ENCODE measurements at places on chromosomes 12 and 14.

DNA sequence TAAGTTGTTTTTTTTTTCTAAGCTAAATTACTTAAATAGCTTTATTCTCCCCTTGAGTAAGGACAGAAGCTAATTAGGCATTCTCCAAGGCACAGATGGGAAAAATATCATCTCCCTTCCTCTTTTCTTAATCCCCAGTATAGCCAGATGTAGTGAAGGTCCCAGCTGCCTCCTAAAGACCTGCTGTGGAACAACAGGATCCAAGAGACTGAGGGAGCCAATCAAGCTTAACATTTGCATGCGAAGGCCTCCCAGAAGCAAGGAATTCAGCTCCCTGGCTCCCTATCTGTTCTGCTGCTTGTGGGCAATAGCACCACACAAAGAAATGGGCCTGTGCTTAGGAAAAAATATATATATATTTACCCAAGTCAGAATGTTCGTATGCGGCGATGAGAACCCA, 255.2 kb downstream of the SYT1 start:
- no peak for DNase-seq

DNA sequence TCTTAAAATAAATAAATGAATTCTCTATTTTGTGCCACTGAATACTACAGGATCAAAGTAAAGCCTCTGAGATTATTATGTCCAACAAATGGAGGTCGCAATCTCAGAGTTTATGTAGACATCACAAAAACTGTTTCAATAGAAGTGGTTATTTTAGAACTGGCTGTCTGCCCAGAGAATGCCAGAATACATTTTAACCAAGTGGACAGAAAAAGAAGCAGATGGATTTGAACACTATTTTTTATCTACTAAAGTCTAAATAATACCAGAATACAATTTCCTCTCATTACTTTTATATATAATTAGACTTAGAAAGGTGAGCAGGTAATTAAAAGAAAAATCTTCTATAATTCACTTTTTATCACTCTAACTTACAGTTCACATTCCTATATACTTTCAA, 118.3 kb downstream of the MED13L start:
- DNase-seq, result no peak

DNA sequence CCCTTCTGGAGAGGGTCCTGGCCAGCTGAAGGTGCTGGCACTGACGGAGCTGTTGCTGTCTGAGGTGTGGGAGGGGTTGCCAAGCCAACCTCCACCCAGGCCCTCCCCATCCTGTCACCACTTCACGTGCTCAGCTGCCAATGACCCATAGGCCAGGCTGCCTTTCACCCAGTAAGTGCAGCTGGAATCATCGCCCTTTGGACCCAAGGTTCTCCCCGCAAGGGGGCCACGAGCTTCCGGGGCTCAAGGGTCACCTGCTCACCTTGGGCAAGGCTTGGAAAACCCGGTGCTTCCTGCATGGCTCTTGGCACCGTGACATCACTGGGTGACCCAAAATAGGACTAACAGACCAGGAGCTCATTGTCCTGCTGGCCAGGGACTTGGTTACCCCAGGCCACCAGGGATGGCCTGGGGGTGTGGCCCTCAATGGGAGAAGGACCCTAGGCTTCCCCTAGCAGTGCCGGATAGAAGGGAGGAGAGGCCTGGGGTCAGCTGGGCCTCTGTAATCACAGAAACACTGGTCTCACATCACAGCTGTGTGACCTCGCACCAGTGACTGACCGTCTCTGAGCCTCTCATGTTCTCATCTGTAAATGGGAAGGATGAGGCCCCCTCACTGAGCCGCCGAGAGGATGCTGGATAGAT, 51.3 kb downstream of the CCDC85C start:
- no peak for DNase-seq

DNA sequence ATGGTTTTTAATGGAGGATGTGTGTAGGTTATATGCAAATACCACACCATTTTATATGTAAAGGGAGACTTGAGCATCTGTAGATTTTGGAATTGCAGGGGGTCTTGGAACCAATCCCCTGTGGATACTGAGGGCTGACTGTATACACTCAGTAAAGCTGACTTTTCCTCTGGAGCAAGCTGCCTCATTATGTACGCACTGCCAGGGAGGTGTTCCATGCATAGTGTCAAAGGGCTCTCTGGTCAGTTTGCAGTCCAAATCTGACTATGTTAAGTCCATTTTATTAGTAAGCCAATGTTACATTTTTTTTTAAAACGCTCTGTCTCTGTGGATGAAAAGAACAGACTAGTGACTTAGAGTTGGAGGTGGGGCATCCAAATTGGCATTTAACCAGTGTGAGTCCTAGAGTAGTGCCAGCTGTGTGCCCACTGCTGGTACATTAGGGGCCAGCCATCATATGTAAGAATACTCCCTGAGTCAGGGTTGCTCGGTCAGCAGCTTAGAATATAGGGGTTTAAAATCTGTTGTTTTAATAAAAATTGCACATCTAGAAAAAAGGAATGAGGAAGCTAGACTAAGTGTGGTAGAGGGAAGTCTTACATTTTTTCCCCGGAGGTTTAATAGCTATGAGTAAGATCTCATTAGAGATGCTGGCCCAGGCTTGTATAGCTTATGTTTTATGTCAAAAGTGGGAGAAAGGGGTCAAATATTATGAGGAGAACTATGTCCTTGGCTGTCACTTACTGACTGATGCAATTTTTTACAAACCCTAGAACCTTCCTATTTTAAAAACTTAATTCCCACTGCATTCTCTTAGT, 87.0 kb downstream of the TESC start:
- DNase-seq, result no peak

DNA sequence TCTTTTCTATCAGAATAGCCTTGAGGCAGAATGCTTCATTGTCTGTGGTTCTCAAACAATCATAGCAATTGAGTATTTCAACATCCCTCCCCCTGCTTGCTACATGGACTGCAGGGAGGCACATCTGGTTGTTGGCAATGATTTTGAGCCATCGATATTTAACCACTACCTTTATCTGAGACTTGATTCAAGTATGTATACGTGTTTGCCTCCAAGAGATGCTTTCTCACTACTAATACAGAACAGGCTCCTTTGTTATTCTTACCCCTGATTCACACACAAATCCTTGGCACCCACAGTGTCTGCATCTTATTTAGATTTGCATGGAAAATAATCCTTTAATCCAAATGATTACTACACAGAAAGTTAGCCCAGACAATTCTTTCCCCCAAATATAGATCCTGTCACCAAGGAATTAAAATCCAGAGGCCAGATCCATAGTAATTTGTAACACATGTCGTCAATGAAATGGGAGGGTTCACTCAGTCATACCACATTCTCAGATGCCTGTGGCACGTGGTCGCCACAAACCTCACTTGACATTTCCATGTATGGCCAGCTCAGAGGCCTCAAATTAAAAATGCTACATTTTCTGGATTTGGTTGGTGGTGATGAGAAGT, 199.3 kb downstream of the ITPR2 start:
- DNase-seq, result no peak

DNA sequence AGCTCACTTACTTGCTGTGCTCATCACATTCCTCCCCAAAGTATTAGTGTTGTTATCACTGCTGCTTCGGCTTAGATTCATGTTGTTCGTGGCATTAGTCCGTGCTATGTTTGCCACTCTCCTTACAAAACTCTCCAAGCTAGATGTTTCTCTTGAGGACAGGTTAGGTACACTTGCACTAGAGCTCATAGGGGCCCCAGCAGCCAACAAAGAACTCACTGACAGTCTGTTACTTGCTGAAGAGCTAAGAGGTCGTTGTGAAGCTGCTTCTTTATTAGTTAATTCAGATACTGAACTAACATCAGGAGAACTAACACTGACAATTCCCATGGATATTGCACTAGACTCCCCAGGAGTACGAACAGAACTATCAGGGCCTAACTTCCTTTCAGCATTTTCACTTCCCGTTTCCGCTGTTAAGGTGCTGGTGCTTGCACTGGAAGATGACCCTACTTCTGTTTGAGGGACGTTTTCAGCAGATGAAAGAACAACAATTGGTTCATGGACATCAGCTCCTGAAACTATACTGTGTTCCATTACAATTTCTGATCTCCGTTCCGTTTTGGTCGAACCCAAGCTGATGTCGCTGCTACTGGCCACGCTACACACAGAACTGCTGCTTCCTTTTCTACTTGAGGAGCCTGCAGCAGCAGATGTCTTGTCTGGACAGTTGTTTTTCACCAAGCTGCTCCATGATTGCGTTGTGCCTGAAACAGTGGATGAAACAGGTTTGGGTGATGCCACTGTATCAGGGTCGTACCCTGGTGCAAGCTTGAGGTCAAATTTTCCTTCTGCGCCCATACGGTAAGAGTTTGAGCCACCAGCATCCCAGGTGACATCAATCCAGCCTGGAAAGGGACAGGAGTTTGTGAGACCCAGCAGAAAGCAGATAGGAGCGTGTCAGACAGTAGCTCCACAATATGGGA, 78.7 kb downstream of the HECTD1 start:
- no peak for DNase-seq

DNA sequence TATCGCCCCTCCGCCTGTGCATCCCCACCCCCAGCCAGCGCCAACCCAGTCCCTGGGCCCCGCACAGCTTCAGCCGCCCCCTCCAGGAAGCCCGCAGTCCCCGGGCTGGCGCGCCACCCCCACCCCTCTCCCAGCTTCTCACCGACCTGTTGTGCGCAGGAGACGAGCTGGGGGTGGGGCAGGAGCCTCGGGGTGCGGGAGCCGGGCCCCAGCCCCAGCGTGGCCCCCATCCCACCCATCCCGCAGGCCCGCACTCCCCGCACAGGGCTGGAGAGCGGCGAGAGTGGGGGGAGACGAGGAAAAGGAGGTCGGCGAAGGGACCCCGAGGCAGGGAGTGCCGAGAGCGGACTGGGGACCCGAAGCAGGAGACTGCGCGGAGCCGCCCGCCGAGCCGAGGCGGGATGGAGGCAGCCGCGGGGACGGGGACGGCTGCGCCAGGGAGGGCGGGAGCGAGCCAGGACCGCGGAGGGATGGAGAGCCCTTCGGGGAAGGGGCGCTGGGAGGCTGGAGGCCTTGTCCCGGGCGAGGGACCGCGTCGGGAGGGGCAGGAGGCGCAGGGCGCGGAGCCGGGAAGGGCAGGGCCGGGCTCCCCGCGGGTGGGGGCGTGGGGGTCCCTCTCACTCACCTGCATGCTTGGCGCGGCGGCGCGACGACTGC, 498 bp downstream of the PIANP start:
- DNase-seq, result no peak

All from HT1080 (cell line).